ENCODE measurements at places on chromosomes 11 and 22.

DNA sequence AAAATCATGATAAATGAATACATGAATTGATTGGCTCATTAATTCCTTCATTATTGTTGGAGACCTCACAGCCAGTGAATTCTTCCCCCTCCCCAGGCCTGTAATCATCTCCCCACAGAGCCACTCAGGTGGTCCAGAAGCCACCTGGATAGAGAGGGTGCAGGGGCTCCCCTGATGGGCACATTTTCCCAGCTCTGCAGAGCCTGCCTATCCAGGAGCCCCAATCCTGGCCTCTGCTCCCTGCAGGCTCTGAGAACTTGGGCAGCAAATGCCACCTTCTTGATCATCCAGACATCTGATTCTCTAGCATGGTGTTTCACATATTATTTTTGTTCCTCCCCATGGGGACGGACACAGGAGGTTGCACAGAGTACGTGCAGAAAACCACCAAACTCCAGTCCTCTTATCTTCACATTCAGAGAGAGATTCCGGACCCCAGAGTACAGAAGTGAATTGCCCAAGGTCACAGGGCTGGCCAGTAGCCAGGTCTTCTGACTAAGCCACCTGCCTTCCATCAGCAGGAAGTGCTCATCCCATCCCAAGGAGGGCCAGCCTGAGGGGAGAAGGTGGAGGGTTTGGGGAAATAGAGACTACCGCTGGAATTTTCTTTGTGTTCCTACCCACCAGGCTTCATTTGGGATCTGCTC lies 348.0 kb downstream of the BUD13 start:
- peaks cover 40% of the 10 kb centered on the region for H3K27me3 ChIP-seq
- no peak overlapping the region for H3K27ac ChIP-seq
- no peak for DNase-seq

DNA sequence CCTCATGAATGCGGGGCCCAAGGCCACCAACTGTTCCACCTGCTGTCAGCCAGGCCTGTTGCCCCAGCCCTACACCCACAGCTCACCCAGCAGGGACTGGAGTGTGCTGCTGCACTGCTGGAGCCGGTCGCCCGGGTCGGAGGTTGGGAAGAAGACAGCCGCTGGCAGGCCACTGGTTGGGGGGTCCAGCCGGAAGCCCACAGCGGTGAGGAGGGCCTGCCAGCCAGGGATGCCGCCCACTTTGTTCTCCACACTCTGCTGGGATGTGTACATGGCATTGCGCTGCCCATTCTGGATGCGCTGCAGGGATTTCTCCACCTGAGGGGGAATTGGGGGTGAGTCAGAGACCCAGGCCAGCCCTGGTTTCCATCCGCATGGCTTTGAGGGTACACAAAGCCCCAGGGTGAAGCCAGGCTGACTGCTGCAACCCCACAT lies 74.2 kb upstream of the PITPNB start:
- no peaks in the 10 kb centered on the region for H3K27me3 ChIP-seq
- no peak overlapping the region for H3K4me3 ChIP-seq
- H3K36me3 ChIP-seq, result no peaks in the 10 kb centered on the region
- no peak for DNase-seq

DNA sequence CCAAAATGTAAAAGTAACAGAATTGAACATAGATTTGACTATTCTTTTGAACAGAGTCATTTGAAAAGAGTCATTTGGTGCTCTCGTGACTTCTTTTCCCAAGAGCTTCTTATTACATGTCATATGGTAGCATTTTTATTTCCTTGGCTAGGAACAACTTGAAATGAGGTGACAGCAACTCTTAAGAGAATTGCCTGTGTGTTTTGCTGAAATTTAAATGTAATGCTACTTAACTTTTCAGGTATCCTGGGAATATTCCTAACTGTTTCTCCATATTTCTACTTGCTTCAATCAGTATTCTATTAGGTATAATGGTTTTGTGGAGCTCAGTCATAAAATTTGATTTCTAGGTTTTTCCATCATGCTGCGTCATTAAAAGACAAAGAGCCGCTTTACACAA lies 700.7 kb downstream of the LUZP2 start:
- no peaks in the 10 kb centered on the region for H3K27me3 ChIP-seq
- H3K4me3 ChIP-seq, result no peak overlapping the region
- DNase-seq, result no peak
- H3K27ac ChIP-seq, result no peak overlapping the region
- no peaks in the 10 kb centered on the region for H3K36me3 ChIP-seq

- H3K27ac ChIP-seq, result no peak overlapping the region
- H3K4me1 ChIP-seq, result no peaks in the 10 kb centered on the region
- H3K4me3 ChIP-seq, result no peak overlapping the region
- DNase-seq, result no peak
- no peaks in the 10 kb centered on the region for H3K36me3 ChIP-seq
Measured at GRCh38 chr11:111209543-111210355, 35.8 kb upstream of the POU2AF2 start.

DNA sequence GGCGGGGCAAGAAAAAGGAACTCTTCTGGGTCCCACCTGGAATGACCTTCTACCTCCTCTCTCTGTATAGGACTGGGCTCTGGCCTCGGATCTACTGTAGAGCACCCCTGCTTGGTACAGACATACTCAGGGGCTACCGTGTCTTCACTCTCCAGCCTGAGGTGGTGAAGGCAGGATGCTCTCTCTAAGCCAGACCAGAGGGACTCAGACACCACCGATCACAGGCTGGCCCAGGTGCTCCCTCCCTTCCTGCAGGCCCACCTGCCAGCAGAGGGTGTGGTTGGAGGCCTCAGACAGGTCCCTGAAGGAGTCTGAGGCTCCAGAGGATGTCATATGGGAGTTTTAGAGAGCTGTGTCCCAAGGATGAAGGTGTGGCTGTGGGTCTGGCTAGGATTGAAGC lies 4.1 kb downstream of the NHERF4 start:
- no peak overlapping the region for H3K27ac ChIP-seq
- no peaks in the 10 kb centered on the region for H3K4me1 ChIP-seq
- H3K36me3 ChIP-seq, result no peaks in the 10 kb centered on the region
- DNase-seq, result no peak

DNA sequence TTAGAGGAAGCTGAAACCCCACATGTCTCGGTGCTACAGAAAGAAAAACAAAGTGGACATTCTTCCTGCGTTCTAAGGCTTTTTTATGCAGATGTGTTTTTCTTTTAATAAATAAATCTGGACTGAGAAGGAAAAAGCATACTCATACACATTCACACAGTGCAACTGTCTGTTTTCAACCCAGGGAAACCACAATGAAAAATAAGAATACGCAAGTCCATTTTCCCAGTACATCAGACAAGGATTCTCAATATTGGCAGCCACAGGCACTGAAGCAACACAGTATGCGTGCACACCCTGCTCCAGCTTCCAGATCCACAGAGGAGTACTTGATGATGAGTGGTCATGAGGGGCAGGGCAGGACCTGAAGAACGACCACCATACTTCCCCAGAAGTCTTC lies 86.9 kb downstream of the ETS1 start:
- H3K4me3 ChIP-seq, result no peak overlapping the region
- H3K4me1 ChIP-seq, result peaks cover 83% of the 10 kb centered on the region
- H3K36me3 ChIP-seq, result peaks cover 69% of the 10 kb centered on the region
- no peak for DNase-seq

GRCh38 chr11:124612045-124612444 lies 817 bp downstream of the PANX3 start:
- no peak for DNase-seq
- H3K27me3 ChIP-seq, result no peaks in the 10 kb centered on the region
- H3K27ac ChIP-seq, result no peak overlapping the region
- H3K4me3 ChIP-seq, result no peak overlapping the region
- H3K36me3 ChIP-seq, result no peaks in the 10 kb centered on the region
- H3K4me1 ChIP-seq, result no peaks in the 10 kb centered on the region

DNA sequence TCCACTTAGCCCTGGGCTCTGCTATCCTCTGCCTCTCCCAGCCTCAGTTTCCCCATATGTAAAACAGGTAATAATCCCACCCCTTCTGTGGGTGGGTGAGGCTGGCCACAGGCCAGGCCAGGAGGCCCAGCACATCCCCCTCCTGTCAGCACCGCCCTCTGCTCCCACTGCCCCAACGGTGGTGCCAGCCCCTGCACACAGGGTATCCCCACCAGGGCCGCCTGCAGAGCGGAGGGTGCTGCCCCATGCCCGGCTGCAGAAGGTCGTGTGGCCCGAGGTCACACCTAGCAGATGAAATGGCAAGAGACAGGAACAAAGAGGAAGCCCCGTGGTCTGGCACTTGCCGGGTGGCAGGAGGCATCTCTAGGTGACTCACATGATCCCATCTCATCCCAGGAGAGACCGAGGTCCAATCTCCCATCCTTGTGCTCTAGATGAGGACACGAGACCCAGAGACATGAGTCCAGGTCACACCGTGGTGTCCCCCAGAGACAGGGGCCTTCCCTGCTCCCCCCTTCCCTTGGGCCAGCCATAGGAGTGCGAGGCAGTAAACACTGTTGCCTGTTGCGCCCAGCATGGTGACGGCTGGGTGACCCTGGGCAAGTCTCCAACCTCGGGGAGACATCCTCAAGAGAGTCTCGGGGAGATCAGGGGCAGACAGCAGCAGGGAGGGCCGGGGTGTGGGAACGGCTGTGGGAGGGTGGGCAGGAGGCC lies 27.2 kb upstream of the PPARA start:
- H3K27me3 ChIP-seq, result no peaks in the 10 kb centered on the region
- H3K27ac ChIP-seq, result no peak overlapping the region
- no peaks in the 10 kb centered on the region for H3K36me3 ChIP-seq
- H3K4me3 ChIP-seq, result no peak overlapping the region
- no peaks in the 10 kb centered on the region for H3K4me1 ChIP-seq

DNA sequence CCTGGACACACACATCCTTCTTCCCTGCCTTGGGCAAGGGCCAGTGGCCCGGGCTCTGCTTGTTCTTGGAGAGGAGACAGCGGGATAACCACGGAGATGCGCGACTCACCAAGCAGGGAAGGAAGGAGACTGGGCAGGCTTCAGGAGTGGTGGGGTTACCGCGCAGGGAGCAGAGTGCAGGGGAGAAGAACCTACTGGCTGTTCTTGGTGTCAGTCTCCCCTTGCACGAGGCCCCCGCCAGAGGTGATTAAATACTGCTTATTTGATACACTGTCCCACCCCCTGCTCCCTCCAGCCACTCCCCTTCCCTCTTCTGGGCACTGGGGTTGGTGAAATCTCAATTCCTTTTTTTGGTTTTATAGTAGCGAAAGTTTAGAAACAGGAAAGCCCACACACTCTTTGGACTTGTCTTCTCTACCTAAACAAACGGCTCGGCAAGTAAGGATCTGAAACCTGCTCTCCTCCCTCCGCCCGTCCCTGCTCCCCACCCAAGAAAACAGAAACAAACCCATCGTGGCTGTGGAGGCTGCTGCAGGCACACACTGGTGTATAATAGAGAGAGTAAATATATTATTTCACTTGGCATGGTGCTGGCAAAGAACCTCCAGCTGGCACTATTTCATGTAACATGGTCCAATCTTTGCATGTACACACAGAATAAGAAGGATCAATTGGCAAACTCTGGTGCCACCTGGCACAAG lies 10.8 kb downstream of the LARGE2 start:
- no peaks in the 10 kb centered on the region for H3K27me3 ChIP-seq
- H3K36me3 ChIP-seq, result peaks cover 11% of the 10 kb centered on the region
- no peak overlapping the region for H3K27ac ChIP-seq
- no peak for DNase-seq

- H3K4me1 ChIP-seq, result no peaks in the 10 kb centered on the region
- peaks cover 19% of the 10 kb centered on the region for H3K27me3 ChIP-seq
- H3K27ac ChIP-seq, result no peak overlapping the region
- no peak overlapping the region for H3K4me3 ChIP-seq
- DNase-seq, result no peak
- no peaks in the 10 kb centered on the region for H3K36me3 ChIP-seq
Measured at GRCh38 chr11:71381781-71382505, 66.2 kb downstream of the DHCR7 start.

GRCh38 chr11:31127290-31127689 lies 242.2 kb downstream of the DCDC1 start:
- H3K27ac ChIP-seq, result no peak overlapping the region
- H3K4me3 ChIP-seq, result no peak overlapping the region
- no peaks in the 10 kb centered on the region for H3K4me1 ChIP-seq
- no peaks in the 10 kb centered on the region for H3K36me3 ChIP-seq
- no peak for DNase-seq
- H3K27me3 ChIP-seq, result no peaks in the 10 kb centered on the region

DNA sequence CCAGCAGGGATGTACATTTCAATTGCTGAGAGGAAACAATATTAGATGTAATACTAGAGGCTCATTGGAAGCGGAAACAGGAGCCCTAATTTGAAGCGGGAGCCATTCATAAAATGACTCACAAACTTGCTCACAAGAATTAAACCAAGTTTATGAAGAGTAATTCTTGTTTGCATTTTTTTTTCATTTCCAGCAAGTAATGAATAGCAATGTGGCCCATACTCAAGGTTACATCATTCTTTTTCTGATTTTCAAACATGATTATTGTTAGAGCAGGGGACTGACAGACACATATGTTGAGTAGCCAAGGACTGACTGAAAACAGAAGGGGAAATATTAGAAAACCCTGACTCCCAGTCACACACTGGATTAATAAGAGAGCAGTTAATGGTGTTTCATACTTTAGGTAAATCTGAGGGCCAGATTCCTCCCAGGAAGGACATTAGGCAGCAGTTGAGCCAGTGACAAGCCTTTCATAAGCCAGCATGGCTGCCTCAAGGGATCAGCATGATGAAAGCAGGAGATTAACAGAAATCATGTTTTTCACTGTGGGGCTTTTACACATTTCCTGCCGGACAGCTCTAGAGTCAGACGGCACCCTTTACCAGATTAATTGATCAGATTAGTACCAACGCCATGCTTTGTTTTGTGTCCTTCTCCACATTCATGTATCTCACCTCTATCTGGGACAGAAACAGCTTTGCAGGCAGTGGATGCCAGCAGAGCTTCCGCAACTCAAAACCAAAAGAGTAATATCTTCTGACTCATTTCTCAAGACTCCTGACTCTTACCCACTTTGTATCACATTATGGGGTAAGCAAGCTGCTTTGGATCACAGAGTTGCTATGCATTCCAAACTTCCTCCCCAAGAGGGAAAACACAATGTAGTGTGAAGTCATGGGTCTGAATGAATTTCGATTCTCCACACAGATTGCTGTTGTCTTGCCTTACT lies 831.6 kb downstream of the KCNA4 start:
- no peak for DNase-seq
- no peak overlapping the region for H3K27ac ChIP-seq
- H3K4me1 ChIP-seq, result no peaks in the 10 kb centered on the region
- H3K4me3 ChIP-seq, result no peak overlapping the region

- H3K4me1 ChIP-seq, result no peaks in the 10 kb centered on the region
- H3K27me3 ChIP-seq, result no peaks in the 10 kb centered on the region
- no peak overlapping the region for H3K27ac ChIP-seq
- DNase-seq, result no peak
Measured at GRCh38 chr11:111172321-111172862, 73.1 kb upstream of the POU2AF2 start.

- no peaks in the 10 kb centered on the region for H3K36me3 ChIP-seq
- H3K4me1 ChIP-seq, result no peaks in the 10 kb centered on the region
- no peak overlapping the region for H3K4me3 ChIP-seq
- DNase-seq, result no peak
Measured at GRCh38 chr11:7871056-7871455, 60.0 kb downstream of the OR10A6 start.

GRCh38 chr11:65366340-65366773 lies 11.8 kb downstream of the TIGD3 start:
- H3K4me1 ChIP-seq, result no peaks in the 10 kb centered on the region
- no peak overlapping the region for H3K4me3 ChIP-seq
- no peak overlapping the region for H3K27ac ChIP-seq
